NCI-H187 (cell line): ENCODE measurements at places on chromosomes 2 and 18.

DNA sequence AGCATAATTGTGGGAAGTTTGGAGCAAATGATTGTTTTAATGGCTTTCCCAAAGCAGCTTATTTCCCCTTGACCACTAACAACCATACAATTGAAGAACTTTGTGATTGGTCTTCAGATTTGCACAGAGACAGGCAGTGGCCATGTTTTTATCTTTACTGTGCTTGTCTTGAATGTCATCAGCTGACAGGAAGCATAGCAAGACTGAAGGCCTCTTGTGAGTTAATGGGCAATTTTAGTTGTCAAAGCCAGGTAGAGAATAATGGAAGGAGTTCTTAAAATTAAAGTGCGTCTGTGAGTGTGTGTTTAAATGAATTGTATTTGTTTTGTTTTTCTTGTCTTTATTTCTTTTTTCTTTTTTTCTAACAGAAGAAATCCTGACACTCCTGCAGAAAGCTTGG is 809.9 kb downstream of the TSN start:
- DNase-seq = no peak

GRCh38 chr18:75343389-75343788 is 84.1 kb downstream of the SMIM21 start:
- DNase-seq = no peak

DNA sequence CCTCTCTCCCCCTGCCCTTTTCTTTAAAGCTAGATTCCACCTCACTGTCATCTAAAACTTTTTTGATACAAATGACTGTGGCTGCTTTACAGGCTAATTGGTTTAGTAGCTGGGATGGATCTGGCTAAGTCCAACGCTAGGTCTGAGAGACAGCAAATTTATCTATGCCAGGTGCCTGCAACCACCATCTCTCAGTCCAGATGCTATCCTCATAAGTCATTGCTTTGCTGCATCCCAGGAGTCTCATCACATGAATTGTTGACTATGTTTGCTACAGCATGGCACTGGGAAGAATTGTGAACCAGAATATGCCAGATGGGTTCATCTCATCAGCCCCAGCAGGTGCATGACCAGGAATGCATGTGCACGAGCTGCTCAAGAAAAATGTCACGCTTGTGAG is 100.0 kb upstream of the PID1 start:
- DNase-seq = no peak

DNA sequence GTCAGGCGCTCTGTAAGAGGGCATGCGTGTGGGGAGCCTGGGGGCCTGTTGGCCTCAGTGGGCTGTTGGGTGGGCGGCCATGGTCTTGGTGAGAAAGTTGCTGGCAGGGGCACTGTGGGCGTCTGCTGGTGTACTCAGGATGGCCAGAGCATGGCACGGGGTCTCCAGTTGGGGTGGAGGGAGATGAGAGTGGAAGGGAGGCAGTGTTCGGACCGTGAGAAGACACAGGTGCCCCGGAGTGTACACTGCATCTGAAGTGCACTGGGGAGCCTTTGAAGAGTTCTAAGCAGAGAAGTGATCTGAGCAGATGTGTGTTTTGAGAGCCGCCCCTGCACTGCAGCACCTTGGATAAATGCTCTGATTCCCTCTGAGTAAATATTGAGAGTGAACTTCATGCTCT is 150.8 kb downstream of the LDLRAD4 start:
- peak; percentile 78 for DNase-seq

DNA sequence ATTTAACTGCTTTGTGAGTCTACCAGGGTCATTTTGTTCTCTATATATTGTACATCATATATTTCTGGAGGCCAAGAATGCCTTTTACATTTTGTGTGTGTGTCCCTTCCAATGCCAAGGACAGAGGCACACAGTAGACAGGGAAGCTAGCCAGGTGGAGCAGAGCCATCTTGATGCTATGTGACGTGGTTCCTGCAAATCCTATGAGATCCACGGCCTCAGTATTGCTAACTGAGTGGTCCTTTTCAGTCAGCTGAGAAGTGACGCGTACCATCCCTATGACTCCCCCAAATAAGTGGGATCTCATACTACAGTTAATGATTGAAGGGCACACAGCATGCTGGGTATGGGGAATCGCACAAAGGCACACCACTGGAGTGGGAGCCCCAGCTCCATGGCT is 27.3 kb downstream of the CCDC141 start:
- no peak for DNase-seq

DNA sequence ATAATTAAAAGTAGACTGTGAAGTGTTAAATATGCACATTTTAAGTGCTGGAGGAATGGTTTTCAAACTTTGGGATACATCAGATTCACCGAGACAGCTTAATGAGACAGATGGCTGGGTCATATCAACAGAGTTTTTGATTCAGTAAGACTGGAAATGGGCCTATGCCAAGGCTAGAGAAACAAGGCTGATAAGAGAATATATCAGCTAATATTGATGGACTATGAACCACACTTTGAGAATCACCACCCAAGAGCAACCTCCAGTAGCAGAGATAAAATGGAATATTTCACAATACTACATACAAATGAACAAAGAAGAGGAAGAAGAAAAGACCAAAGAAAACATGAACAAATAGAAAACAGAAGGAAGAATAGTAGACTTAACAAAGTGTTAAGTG is 450.2 kb upstream of the KLHL29 start:
- no peak for DNase-seq

- DNase-seq = no peak
Observed at GRCh38 chr2:88658881-88659537, 31.7 kb upstream of the EIF2AK3 start.

GRCh38 chr2:186466743-186467142 is 19.3 kb upstream of the ZC3H15 start:
- no peak for DNase-seq

GRCh38 chr2:77521931-77522470 is at the start of gene LRRTM4:
Gene LRRTM4, minus strand, starts transcription at chr2:77522376.
- DNase-seq = no peak

- no peak for DNase-seq
Observed at GRCh38 chr2:41488888-41489287, 558.9 kb upstream of the PKDCC start.

GRCh38 chr2:125491663-125492062 is 1164.3 kb upstream of the GYPC start:
- no peak for DNase-seq

GRCh38 chr2:147098940-147099339 is 745.9 kb upstream of the ACVR2A start:
- no peak for DNase-seq

GRCh38 chr18:48693625-48694262 is 154.9 kb downstream of the CTIF start:
- DNase-seq = no peak

GRCh38 chr2:174044556-174044955 is 79.4 kb upstream of the SP3 start:
- DNase-seq = no peak

- DNase-seq = no peak
Observed at GRCh38 chr2:229562472-229563127, 151.8 kb downstream of the DNER start.

DNA sequence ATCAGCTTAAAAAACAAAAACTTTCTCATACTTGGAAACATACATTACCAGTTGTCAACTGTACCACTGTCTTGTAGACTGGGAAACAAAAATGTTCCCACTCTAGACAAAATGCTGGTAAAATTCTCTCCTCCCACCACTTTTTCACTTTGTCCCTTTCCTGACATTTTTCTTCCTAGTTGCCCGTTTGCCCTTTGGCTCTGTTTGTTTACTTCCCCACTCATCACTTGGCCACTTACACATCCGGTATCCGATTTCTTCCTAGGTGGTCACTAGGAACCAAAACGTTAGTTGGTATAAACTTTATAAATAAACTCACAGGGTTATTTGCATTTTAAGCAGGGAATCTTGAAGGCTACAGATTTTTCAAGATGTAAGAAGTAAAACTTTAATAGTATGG is 84.9 kb downstream of the METTL4 start:
- no peak for DNase-seq

GRCh38 chr18:13136056-13136903 is 82.3 kb upstream of the LDLRAD4 start:
- DNase-seq = no peak

- DNase-seq = no peak
Observed at GRCh38 chr2:200438251-200438650, 71.6 kb downstream of the KCTD18 start.

DNA sequence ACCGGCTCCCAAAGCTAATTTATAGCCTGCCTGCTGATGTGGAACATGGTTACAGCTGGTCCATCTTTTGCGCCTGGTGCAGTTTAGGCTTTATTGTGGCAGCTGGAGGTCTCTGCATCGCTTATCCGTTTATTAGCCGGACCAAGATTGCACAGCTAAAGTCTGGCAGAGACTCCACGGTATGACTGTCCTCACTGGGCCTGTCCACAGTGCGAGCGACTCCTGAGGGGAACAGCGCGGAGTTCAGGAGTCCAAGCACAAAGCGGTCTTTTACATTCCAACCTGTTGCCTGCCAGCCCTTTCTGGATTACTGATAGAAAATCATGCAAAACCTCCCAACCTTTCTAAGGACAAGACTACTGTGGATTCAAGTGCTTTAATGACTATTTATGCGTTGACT is 51.4 kb downstream of the TMEM178A start:
- no peak for DNase-seq

GRCh38 chr2:191866195-191866594 is 19.3 kb upstream of the CAVIN2 start:
- DNase-seq = no peak
